ENCODE measurements at places on chromosomes 16 and 17. TPM values are rescaled to one million over a fixed set of nuclear protein-coding genes. Genes with fewer than 3 reads are reported as not detected.

GRCh38 chr16:74447578-74447977 is 26.3 kb upstream of the CLEC18B start:
- no peak for DNase-seq

Gene SMURF2
- 43.1 TPM for total RNA-seq

DNA sequence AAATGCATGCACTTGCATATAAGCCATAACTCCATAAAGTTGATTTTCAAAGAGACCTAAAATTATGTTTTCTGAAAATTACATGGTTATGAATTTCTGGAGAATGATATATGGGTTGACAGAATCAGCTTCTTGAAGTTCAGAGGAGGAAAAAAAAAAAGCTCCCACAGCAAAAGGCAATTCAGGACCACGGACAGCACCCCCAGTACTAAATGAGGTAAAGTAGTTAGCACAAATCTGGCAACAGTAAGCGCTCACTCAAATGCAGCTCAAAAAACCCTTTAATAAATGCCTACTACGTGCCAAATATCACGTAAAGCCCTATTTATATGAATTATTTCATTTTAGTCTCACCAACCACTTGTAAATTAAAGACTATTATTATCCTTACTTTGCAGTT is 135.2 kb downstream of the SHISA9 start:
- DNase-seq: peak; percentile 85

Gene NSRP1
- 19.9 TPM for total RNA-seq

GRCh38 chr17:2801841-2802240 is 5.6 kb downstream of the RAP1GAP2 start:
- no peak for DNase-seq
